ENCODE measurements at places on chromosomes 2 and 18.

DNA sequence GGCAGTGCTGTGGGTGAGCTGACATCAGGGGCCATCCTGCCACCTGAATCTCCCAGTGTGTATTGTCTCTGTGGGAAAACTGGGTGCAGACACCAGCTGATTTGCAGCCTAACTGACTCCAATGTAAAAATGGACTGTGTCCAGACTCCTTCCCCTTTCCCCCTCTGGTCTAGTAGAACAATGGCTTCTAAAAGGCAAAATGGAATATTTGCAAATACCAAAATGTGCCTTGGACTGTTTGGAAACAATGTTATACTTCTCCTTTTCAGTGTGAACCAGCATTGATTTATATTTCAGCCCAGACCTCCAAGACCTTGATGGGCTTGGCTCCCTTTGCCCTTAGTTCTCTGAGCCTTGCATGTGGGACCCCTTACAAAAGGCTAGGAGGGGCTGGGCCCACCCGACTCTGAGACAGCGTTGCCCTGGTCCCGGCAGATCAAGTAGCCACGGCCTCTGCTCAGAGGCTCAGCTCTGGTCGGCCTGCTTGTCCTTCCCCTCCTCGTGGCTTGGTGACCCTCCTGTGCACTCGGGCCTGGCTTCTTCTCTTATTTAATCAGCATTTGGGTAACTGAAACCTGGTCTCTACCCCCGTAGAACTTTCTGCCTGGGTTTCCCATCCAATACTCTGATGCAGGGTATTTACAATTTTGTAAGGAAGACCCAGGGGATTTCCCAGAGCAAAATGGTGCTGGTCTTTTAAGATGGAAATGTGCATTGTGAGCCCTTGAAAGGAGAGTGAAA lies 18.0 kb upstream of the ACKR3 start:
- DNase-seq = no peak

GRCh38 chr2:216142540-216142939 lies 33.4 kb downstream of the XRCC5 start:
- DNase-seq = no peak

GRCh38 chr2:80893711-80894110 lies 589.2 kb upstream of the LRRTM1 start:
- DNase-seq = no peak

GRCh38 chr2:35337922-35338321 lies 1017.7 kb upstream of the CRIM1 start:
- no peak for DNase-seq

DNA sequence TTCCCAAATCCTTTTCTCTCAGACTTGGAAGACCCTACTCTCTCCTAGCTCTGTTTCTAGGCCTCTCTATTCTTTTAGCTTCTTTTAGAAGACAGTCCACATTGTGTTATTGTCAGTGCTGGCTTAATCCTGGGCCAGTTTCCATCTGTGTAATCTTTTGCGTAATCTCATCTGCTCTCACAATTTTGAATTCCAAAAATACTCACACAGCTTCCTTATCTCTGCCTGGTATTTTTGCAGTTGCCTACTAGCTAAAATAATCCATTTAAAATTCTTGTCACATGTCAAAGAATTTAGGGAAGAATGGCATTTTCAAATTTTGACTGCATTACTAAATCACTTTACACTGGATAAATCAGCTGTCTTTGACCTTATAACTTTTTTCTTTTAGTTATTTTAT lies 200.6 kb upstream of the MEX3C start:
- no peak for DNase-seq

- DNase-seq = no peak
Observed at GRCh38 chr2:6780765-6781274, 84.9 kb downstream of the CMPK2 start.
